ENCODE measurements at places on chromosomes 5 and 9.
A peak's percentile ranks its signal among the peaks of the same experiment; 100 is the strongest.

DNA sequence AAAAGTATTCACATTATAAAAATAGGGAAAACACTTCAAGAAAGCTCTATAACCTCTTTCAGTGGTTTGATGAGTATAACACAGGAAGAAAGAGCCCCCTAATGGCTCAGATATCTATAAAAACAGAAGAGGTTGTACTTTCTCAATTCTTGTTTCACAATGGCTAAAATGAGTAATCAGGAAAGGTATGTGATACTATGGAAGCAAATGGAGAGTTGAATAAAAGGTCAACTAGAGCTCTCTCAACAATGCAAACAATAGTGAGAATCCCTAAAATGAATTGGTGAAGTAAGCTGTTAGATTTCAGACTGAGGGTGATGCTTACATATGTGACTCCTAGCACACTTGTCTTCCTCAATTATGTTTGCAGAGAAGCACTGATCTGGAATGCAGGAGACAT, 584.6 kb upstream of the CDH18 start:
- DNase-seq = peak; percentile 84

- DNase-seq = no peak
These were observed 15.1 kb upstream of the LPCAT1 start for GRCh38 chr5:1538741-1539392.

DNA sequence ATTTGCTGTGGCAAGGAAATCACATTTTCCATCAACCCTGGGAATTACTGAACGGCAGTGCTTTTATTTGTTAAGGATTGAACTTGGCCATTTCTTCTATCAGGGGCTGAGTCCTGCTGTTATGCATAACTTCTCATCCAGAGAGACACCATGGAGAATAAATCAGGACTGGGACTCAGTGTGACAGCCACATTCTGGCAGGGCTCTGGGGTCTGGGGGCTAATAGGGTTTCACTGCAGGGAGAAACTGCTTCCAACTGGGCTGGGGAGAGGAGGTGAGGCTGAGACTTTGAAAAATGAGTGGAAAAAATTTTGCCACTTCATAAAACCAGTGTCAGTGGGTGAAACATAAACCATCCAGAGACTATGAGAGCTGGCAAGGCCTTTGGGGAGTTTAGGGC, 95.7 kb upstream of the ALDH1B1 start:
- DNase-seq = no peak

GRCh38 chr5:74469234-74469994, 171.1 kb downstream of the ENC1 start:
- DNase-seq = no peak

DNA sequence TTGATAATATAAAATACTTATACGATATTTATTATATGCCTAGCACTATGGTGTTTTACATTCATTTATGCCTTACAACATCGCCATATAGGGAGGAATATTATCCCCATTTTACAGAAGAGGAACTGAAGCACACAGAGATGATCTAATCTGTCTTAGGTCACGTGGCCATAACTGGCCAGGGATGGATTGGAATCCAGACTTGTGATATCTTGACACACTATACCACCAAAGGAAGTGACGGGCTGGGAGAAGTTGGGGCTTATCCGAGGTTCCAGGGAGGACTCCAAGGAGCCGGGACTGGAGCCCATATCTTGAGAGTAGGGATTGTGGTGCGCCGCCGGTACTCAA, 129.8 kb downstream of the TMEM174 start:
- DNase-seq = no peak

GRCh38 chr5:76657091-76657490, 33.9 kb upstream of the F2RL2 start:
- peak; percentile 19 for DNase-seq

DNA sequence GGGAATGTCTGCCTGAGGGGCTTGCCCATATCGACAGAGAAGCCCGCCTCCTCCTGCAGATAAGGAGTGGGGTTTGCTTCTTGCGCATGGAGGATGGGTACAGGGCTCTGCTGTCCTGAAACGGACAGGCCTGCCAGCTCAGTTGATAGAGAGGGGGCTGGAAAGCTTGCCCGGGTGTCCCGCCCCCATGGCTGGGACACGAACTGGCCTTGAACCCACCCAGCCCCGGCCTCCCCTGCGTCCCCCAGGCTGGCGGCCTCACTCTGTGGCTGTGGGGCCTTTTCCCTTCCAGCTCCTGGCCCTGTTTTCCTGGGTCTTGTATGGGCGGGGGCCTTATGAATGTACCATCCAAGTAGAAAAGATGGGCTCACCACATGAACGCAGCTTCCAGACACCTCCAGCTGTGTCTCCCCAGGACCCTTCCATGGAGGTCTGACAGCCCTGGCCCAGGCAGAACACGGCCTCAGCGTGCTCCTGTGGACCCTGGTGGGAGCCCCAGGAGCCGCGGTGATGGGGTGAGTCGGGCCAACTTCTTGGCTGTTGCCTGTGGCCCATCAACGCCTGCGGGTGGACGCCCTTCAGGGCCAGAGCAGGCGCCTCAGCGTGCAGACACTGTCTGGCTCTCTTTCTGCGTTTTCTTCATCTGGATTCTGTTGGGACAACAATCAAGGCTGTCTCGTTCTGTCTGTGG, 15.9 kb upstream of the SLC2A6 start:
- no peak for DNase-seq

GRCh38 chr9:22413884-22414283, 32.7 kb upstream of the DMRTA1 start:
- peak; percentile 40 for DNase-seq

DNA sequence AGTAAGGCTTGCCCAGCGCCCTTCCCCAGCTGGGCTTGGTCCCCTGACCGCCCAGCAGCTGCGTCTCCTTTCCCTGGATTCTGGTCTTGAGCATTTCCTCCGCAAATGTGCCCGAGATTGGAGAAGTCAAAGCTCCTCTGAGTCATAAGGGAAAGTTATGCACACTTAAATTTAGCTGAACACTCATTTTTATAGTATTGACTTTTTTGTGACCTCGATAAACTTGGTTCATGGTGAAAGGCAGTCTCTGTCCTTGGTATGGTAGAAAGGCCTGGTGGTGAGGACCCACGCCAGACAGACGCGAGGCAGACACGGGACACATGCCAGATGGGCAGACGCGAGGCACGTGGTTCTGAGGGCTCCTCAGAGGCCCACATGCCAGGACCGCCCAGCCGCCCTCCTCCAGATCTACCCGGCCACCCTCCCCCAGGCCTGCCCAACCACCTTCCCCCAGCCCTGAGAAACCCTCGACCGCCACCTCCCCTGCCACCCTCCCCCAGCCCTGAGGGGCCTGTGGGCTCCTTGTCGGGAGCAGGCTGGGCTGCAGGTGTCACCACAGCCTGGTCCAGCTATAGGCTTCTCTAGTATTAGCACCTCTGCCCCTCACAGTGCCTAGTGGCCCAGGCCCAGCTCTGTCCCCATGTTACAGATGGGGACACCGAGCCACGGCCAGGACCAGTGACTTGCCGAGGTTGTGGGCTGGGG, 60.9 kb upstream of the CACNA1B start:
- DNase-seq = no peak

DNA sequence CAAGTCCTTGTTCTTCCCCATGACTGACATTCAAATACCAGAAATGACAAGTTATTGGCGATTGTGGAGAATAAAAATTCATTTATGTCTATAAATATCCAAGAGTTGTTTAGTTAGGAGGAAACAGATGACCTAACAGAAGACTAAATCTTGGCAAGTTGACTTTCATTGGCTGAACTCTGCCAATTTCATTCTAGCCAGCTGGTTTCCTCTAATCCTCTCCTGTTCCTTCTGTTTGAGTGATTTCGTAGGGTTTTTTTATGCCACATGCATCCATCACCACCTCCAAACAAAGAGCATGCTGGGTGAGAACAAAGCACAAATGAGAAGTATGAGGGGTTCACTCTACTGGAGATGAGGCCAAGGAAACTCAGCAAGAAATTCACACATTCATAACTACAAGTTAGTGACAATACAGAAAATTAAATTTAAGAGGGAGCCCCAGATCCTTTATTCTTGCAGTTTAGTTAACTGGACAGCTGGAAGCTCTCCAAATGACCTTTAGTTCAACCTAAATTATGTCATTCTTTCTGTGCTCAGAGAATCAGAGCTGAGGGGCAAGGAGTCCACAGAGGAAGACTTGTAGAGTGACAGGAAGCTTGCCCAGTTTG, 932.0 kb downstream of the TLE4 start:
- no peak for DNase-seq

GRCh38 chr5:56350011-56350596, 117.0 kb upstream of the ANKRD55 start:
- no peak for DNase-seq

DNA sequence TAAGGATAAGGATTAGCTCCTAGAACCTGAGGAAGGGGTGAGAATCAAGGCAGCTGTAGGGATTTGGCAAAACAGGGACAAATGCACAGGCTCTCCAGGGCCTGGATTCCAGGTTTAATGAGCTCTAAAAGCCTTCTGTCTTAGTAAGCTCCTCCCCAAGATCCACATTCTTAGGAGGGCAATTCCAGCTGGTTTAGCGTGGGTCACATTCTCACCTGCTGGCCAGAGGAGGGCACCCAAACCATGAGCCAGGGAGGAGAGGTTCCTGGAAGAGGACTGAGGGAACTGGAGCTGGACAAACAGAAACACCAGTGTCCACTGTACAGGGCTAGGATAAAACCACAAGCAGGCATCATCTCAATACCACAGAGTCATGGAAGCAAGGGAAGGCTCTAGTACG, 480.0 kb downstream of the CCDC171 start:
- peak; percentile 86 for DNase-seq

- no peak for DNase-seq
These were observed 44.1 kb upstream of the STXBP1 start for GRCh38 chr9:127567730-127568617.

- DNase-seq = no peak
These were observed 784.6 kb upstream of the ZNF608 start for GRCh38 chr5:125530833-125531615.

- DNase-seq = no peak
These were observed 41.4 kb upstream of the CPLX2 start for GRCh38 chr5:175829813-175830585.

DNA sequence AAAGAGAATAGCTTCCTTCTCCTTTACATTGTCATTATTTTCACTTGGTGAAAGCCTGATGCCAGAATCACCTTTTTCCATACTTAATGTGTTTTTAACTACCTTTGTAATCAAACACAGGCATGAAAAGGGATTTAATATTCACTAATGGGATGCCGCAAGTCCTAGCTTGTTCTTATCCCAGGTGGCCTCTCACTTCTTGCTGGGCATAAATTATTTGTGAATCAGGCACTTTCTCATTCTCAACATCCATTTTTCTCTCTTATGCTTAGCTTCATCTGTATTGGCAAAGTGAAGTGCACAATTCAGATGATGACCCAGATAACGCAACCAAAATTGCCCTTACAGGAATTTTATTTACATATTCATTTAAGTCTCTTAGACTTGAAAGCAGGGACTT, 10.9 kb downstream of the ACTL7B start:
- DNase-seq = no peak

- no peak for DNase-seq
These were observed 221.3 kb downstream of the PIK3R1 start for GRCh38 chr5:68436686-68437520.

GRCh38 chr5:35478856-35479682, 138.6 kb upstream of the SPEF2 start:
- peak; percentile 22 for DNase-seq

GRCh38 chr5:166441-167372, 24.6 kb upstream of the LRRC14B start:
- DNase-seq = no peak

DNA sequence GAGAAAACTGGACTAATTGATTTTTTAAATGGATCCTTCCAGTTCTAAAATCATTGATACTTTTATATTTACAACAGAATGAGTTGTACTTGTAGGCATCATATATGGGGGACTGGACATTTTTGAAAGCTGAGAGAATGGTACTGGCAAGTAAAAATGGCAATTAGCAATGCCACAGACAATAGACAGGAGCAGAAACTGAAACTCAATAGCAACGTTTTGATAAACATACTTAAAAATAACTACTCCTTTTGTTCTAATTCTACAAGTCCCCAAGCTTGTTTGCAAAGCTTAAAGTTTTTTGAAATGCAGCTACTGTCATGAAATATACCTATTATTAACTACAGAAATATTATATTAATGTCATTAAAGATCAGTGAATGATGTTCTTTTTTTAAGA, 52.8 kb upstream of the FBXL7 start:
- DNase-seq = no peak

DNA sequence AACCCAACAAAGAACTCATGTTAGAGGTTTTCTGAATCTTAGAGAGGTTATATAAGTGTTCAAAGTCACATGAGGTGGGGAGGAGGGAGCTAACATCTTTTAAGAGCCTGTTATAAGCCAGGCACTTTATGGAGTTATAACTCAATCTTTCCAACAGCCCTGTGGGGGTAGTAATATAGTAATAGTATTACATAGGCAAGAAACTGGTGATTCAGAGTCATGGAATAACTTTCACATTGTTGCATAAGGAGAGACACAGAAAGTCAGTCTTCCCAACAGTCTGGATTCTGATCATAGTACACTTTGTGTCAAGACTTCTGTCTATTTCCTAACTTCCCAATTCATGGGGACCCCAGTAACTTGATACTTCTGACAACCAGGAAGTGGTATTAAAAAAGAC, 89.2 kb downstream of the ACER2 start:
- no peak for DNase-seq

Data from Caki2 (cell line).